ENCODE measurements at places on chromosomes 7 and 10.
A peak's percentile ranks its signal among the peaks of the same experiment; 100 is the strongest.

- no peak for DNase-seq
Measured at GRCh38 chr10:124560377-124561105, 98.9 kb downstream of the LHPP start.

DNA sequence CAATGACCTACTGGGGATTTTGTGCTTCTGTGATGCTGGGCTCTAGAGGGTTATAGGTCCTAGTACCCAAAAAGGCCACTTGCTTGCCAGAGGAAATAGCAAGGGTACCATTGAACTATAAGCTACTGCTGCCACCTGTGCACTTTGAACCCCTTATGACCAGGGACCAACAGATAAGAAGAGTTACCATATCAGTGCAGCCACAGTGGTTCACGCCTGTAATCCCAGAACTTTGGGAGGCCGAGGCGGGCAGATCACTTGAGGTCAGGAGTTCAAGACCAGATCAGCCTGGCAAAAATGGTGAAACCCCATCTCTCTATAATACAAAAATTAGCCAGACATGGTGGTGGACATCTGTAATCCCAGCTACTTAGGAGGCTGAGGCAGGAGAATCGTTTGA lies 15.5 kb upstream of the CNOT4 start:
- DNase-seq, result no peak

DNA sequence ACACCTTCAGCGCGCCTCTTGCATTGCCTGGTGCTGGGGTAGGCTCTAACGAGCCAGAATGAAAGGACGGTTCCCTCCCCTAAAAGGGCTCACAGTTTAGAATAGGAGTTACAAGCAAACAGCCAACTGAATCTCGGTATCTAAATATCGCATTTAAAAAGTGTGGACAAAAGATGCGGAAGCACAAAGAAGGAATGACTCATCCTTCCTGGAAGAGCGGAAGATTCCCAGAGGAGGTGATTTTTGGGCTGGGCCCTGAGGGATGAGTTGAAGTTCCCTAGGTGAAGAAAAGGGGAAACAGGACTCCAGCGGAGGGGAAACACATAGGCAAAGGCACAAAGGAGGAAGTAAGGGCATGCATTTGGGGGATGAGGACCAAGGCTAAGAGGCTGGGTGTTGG lies 29.9 kb downstream of the SRRM3 start:
- no peak for DNase-seq

GRCh38 chr7:157412021-157412443 lies 75.2 kb downstream of the DNAJB6 start:
- peak; percentile 35 for DNase-seq

DNA sequence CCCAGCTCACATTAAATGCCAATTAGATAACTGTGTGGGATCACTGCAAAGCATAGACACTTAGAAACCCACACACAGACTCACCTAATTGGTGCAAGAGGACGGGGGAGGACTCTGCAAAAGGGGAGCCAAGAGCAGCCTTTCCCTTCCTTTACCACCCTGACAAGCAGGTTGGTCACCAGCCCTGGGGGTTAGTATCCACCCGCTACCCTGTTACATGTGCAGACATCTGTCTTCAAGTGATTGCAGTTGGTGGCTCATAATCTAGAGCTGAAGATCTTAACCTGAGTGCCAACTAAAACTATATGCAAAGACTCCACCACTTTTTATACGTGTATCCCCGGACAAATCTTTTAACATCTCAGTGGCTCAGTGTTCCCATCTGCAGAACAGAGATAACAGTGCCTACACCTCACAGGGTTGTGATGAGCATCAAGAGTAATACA lies 56.9 kb downstream of the SORBS1 start:
- no peak for DNase-seq

DNA sequence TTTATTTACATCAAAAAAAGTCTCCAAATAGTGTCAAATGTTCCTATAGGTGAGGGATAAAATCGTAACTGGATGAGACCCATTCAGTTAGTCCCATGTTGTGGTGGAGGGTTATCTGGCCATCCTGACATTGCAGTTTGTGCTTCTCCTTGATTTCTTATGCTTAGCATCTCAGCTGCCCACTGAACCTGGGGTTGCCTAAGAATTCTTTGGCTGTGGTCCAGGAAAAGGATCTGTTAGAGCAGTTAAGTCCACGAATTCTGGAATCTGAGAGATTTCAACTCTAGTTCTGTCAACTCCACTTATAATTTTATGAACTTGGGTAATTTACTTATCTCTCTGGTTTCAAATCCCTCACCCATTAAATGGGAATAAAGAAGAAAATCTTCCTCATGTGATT lies 1673.4 kb downstream of the REEP3 start:
- DNase-seq, result no peak

GRCh38 chr10:45581216-45581549 lies 91.4 kb downstream of the ZFAND4 start:
- DNase-seq, result no peak

GRCh38 chr7:84614821-84615501 lies 420.4 kb upstream of the SEMA3A start:
- no peak for DNase-seq

DNA sequence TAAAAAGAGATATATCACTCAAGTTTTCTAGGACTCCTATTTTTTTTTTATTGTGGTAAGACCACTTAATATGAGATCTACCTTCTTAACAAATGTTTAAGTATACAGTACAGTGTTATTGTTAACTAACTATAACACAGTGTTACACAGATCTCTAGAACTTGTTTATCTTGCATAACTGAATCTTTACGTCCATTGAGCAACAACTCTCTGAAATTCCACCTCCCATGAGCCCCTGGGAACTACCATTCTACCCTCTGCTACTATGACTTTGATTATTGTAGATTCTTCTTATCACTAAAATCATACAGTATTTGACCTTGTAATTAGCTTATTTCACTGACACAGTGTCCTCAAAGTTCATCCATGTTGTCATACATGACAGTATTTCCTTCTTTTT lies 22.5 kb upstream of the REEP3 start:
- DNase-seq, result no peak

DNA sequence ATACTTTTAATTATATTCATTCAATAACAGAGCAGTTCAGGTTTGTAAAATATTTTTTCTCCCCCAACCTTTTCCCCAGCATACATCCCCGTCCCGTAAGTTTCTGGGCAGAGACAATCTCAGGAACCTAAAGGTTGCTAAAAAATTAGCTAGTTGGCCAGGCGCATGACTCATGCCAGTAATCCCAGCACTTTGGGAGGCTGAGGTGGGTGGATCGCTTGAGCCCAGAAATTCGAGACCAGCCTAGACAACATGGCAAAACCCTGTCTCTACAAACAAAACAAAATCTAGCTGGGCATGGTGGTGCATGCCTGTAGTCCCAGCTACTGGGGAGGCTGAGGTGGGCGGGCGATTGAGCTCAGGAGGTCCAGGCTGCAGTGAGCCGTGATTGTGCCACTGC lies 40.2 kb downstream of the TCF7L2 start:
- DNase-seq, result no peak

GRCh38 chr7:45713669-45714520 lies 139.7 kb downstream of the ADCY1 start:
- DNase-seq, result no peak

DNA sequence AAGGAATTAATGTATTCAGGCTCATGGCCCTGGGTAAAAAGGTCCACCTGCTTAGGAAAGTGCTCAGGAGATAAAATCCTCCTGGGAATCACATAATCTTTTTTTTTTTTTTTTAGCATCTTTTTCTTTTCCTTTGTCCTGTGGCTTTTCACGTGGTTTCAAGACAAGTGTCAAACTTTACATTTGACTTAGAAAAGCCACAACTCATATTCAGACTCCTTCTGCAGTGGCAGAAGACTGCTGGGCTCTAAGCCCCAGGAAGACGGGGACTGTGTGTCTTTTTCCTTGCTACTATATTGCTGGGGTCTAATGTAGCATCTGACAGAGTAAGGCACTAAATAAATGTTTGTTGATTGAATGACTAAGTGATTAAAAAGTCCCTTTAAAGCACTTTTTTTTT lies 127.5 kb upstream of the ANKRD1 start:
- DNase-seq, result no peak

DNA sequence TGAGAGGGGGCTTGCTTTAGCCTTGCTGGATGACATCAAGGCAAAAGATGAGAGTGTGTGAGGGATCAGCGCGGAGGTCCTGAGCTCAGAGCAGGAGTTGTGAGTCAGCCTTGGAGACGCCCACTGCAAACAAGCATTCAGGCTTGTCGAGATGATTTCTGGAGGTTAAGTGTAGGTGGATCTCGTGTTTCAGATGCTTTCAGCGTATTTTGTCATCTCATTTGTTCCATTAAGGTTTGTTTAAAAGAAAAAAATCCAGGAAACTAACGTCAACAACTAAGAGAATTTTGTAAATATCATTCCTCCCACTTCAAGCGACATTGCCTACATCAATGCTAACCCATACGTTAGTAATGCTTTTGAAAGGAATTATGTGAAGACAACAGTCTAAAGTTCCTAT lies 715.4 kb upstream of the NRP1 start:
- no peak for DNase-seq

- no peak for DNase-seq
Measured at GRCh38 chr10:64303566-64303965, 782.4 kb downstream of the REEP3 start.

- DNase-seq, result no peak
Measured at GRCh38 chr7:41948503-41948902, 245.6 kb upstream of the INHBA start.

DNA sequence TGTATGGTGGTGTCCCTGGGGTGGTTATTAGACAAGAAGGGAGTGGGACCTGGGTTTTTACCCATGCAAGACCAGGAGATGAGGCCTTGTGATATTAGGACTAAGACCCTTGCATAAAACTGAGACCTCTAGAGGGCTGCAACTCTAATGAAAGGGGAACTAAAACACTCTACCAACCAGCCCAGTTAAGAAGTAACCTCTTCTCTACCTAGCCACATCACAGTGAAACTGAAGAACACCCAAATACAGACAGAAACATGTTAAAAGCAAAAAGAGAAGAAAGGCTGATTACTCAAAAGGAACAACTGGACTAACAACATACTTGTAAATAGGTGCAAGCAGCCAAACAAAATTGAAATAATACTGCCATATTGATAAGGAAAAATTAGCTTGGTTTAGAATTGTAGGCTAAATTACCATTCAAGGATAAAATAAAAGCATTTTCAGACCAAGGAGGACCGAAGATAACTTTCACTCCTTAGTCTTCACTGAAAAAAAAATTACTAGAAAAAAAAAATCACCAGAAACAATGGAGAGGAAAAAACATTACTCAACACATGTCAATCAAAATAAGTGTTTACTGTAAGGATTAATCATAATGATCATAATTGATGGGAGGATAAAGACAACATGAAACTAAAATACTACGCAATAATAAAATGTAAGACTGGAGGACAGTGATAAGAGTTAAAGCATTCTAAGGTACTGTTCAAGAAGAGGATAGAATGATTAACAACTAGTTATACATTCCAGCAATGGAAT lies 27.6 kb downstream of the ERLIN1 start:
- DNase-seq, result no peak

- DNase-seq, result no peak
Measured at GRCh38 chr10:23037152-23037551, 58.2 kb upstream of the MSRB2 start.

DNA sequence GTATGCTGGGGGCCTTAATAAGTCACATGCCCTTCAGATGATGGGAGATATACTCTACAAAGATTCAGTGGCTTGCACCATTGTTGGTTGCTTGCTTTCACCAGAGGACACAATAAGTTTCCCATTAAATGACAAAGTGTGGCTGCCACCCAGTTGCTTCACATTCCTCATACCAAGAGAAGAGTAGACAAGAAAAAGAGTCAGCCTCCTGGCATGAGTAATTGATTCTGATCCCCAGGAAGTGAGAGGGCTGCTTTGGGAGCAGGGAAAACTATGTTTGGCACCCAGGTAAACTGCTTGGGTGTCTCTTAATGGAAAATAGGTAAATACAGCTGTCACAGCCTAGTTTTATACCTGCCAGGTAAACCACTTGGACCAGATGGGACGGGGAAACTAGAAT lies 66.7 kb upstream of the IL6 start:
- DNase-seq, result no peak

GRCh38 chr7:94698275-94698674 lies 42.3 kb upstream of the SGCE start:
- DNase-seq, result no peak

GRCh38 chr7:5492636-5493020 lies 69.0 kb upstream of the TNRC18 start:
- DNase-seq, result no peak

GRCh38 chr10:70756700-70757360 lies 28.3 kb downstream of the TBATA start:
- DNase-seq, result no peak

GRCh38 chr7:77800158-77800557 lies 1.6 kb downstream of the PHTF2 start:
- DNase-seq, result no peak

DNA sequence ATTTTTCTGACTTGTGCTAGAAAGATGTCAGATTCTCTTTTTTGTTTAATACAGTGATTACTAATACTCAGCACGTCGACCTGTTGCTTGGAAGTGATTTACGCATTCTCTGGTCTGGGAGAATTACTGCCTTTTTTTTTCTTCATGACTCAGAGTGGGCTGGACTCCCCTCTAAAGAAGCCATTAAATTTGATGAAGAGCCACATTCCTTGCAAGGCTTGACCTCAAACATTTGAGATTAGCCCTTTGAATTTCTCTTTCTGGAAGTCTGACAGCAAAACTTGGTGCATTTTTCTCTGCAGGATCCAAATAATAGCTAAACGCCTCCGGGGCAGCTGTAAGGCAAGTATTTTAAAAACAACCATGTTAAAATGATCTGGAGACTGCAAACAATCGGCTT lies 171.6 kb downstream of the GALNT17 start:
- DNase-seq, result no peak

DNA sequence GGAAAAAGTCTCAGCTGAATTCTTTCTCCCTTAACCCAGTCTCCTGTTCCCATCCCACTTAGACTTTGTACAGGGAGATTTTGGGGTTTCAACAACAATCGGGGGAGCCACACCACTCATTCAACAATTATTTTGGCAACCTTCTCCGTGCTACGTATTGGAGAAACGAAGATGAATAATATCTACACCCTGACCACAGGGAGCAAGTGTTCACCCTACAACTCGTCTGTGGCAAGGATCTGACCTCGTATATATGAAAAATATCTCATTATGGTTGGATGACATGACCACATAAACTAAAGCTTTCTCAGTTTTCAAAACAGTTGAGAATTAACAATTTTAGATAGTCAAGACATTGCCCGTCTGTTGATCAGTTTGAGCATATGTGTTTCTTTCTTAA lies 302.1 kb downstream of the CACNA2D1 start:
- DNase-seq, result no peak

- DNase-seq, result no peak
Measured at GRCh38 chr7:4226524-4226882, 455.6 kb upstream of the FOXK1 start.

- no peak for DNase-seq
Measured at GRCh38 chr10:130570074-130570473, 433.9 kb downstream of the GLRX3 start.

- no peak for DNase-seq
Measured at GRCh38 chr10:116947841-116948529, 57.0 kb downstream of the SHTN1 start.

- no peak for DNase-seq
Measured at GRCh38 chr7:133795068-133795665, 332.0 kb upstream of the LRGUK start.

- DNase-seq, result peak; percentile 84
Measured at GRCh38 chr10:101031796-101032636, 982 bp downstream of the SFXN3 start.

Measured in CD4-positive, alpha-beta T cell treated with Interleukin-12 subunit alpha and Interleukin-12 subunit beta, for 1 hour (primary cell).